Activated T-cell treated with anti-CD3 and anti-CD28 coated beads, Interleukin-2, amount 50 U/mL, for 48 hours (primary cell): ENCODE measurements at places on chromosomes 3 and 15.

- DNase-seq = no peak
These were observed 442.6 kb upstream of the PROK2 start for GRCh38 chr3:72227486-72228070.

DNA sequence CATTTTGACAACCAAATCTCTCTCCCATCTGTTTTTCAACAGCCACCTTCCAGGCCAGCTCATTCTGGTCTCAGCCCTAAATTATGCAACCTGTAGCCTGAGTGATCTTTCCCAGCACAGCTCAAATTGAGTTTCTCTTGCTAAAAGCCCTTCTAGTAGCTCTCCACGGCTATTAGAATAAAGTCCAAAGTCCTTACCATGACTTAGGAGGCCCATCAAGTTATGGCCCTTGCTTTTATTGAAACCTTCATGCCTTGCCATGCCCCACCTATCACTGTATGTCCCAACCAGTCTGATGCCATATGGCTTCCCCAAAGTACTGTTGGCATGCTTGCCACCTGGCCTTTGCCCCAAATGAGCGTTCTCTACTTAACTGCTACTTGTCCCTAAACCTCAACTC, 303.5 kb upstream of the GADL1 start:
- no peak for DNase-seq

- DNase-seq = no peak
These were observed 8.6 kb downstream of the ALS2CL start for GRCh38 chr3:46684891-46685290.

- no peak for DNase-seq
These were observed 27.8 kb downstream of the FAM98B start for GRCh38 chr15:38481761-38482160.

DNA sequence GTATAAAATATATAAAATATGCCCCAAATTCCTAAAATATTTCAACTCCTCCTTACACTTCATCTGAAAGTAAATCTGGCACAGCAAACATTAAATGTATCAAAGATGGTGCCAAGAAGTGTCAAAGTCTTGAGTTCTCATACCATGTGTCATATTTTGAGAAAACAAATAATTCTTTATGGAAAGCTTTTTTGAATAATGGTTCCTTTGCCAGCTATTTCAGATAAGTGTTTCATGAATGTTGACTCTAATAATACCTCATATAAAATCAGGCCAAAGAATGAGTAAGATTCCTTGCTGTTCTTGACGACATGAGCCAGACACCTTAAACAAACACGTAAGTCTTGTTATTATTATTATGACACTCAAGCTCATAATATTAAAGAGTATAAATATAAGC, 30.3 kb upstream of the ZNF385D start:
- DNase-seq = no peak

GRCh38 chr3:174168026-174168425, 691.1 kb upstream of the NAALADL2 start:
- DNase-seq = no peak

DNA sequence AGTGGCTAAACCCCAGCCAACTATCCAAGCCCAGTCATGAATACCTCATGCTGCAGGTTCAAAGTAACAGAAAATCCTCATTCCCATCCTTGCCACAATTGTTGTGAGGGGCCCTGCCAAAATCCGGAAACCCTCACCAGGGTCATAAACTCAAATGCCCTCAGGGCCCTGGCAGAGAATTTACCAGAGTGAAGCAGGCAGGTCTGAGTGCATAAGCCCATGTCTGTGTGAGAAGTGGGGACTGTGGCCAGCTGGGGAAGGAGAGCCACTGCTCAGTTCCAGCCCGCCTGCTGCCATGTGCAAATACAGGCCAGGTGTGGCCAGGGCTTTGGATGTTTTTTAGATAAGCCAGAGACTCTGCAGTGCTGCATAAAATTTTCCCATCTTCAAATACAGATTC, 7.0 kb downstream of the CEP152 start:
- DNase-seq = no peak

DNA sequence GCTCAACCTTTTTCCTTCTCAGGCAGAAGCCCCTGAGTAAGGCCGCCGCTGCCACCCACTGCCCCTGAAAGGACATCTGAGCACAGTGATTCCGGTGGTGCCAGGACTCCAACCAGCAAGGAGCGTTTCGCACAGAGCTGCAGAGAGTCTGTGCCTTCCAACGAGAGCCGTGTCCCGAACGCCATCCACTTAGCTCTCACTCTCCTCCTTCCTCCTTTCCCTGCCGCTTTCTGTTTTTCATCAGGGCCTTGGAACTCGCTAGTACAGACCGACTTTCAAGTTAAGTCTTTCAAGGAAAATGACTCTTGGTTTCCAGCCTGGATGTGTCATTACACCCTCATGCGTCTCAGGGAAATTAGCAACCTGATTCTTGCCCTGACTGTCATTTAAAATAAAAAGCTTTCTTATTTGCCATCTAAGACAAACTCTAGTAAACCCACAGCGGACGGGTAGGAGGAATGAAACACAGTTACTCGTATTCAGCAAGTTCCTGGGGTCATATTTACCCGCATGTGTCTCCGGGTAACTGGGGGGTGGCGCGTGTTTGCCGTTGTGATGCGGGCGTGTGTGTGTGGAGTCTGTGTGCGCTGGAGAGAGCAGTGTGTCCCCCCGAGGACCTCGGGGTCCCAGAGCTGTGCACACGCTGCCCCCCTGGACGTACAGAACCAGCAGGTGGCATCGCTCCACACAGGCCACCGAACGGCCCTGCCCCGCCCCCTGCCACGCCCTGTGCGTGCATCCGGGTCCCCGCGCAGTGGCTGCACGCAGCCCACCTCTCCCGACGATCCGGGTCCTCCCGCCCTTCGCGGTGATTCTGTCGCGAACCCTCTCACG, 30.4 kb upstream of the ALDH1A3 start:
- DNase-seq = peak; percentile 67

- no peak for DNase-seq
These were observed 464.3 kb downstream of the EPHA3 start for GRCh38 chr3:89571707-89572106.

GRCh38 chr15:83108266-83109219, 1.1 kb downstream of the TM6SF1 start:
- peak; percentile 30 for DNase-seq

DNA sequence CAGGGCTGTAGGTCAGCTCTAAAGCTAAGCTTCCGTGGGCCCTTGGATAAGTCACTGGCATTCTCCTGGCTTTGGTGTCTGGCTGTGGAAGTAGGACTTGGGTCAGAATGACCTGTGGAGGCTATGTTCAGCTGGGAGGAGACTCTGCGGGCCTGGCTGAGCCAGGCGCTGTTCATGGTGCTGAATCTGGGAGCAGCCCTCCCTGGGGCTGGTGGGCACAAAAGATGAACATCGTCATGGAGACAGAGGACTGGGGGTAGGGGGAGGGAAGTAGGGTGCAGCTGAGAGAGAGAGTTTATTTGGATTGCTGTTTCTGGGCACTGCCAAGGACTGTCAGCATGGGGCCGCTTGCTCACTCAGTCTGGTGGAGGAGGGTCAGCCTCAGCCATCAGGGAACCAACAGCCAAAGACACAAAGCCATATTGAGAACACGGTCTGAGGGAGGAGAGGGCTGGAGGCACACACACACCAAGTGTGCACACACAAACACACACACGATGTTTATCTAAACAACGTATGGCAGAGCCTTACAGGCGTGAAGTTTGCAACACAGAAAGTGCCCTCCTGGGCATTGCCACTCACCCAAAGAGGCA, 120.7 kb upstream of the LINGO1 start:
- no peak for DNase-seq

- no peak for DNase-seq
These were observed 24.5 kb downstream of the SLC6A20 start for GRCh38 chr3:45771831-45772230.

DNA sequence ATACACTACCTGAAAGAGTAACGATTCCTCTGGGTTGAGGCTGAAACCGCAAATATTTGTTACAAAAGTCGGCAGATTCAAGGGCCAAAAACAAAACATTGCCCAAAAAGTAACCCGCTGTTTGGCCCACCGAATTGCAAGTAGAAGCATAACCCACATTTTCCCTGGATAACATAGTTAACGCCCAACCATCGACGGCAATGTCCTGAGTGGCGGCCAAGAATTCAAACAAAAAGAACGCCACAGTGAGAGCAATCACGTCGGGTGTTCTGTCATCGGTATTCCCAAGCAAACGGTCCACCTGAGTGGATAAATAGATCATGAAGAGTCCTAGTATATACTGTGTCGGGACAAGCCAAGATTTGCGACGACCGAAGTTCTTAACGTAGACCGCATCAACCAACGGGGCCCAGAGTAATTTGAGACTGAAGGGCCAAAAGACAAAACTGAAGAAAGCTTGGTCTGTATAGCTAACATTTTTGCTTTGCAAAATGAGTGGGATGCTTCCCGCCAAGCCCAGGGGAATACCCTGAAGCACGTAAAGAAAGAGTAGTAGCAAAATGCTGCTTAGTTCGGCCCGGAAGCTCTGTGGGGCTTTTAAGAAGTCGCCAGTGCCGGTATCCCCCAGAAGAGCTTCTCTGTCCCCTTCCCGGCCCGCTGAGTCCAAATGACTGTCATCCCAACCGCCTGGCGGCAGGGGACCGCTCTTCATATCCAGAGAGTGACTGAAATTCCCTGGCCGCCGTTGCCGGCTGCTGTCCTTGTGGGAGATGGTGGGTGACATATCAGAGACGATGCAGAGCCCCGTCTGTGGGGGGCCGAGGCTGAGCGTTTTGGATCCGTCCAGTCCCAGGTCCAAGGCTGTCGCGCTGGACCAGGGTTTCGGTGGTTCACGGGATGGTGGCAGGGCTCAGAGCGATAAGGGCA, 750 bp downstream of the SLC33A1 start:
- peak; percentile 60 for DNase-seq

DNA sequence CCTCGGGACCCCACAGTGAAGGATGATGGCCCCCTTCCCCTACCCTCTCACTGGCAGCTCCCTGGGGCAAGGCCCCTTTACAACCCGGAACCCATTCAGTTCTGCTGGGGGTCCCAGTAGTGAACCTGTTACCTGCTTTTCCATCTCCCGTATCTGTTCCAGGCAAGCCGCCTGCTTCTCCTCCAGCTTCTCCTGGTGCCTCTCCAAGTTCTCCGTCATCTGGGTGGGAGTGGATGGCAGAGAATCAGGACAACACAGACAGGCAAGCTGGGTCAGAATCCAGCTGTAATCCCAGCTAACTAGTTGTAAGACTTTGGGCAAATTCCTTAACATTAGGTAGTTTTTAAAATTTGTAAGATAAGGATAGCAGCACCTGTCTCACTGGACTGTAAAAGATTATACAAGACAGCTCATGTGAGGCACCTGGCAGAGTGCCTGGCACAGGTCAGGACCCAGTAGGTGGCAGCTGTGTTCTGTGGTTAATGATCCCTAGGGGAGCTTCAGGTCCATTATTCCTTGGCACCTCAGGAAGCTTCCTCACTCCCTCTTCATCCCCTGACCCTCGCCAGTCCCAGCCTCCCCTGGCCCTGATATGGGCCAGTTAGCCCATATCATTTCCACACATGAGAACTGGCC, 6.4 kb upstream of the ANKRD63 start:
- DNase-seq = no peak

- DNase-seq = no peak
These were observed 6.1 kb upstream of the DGKG start for GRCh38 chr3:186368176-186368575.

DNA sequence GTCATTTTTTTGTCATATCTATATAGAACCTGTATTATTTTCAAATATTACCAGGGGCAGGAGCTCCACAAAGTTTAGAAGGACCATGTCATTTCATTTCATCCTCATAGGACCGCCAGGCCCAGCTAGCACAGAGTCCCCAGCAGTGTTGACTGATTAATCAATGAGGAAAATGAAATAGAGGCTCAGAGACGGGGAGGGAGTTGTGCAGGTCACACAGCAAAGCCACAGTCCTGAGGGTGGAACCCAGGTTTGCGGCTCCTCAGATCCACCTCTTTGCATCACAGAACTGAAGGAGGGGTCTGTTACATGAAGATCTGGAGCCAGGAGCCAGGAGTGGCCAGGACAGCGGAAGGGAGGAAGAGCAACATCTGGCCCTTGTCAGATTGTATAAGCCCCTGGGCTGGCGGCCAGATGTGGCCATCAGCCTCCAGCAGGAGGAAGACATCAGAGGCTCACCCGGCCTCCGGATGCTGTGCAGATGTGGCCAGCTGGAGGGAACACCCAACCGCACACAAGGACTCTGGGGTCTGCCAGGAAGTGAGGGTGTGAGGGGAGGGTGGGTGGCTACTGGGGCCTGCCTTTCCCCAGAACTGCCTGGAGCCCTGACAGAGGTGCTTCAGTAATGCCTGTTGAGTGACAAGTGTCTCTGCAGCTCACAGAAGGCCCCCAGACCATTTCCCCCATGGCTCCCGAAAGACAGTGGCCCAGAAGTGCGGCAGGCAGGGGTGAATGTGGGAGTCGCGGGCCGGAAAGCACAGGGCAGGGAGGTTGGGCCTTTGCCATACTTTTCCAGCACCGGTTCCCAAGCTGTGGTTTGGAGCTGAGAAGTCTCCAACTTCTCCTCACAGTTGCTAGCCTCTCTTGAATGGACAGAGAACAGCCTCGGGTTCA, 21.3 kb downstream of the EFCC1 start:
- DNase-seq = no peak

- no peak for DNase-seq
These were observed 11.7 kb upstream of the NOX5 start for GRCh38 chr15:69002783-69003182.

DNA sequence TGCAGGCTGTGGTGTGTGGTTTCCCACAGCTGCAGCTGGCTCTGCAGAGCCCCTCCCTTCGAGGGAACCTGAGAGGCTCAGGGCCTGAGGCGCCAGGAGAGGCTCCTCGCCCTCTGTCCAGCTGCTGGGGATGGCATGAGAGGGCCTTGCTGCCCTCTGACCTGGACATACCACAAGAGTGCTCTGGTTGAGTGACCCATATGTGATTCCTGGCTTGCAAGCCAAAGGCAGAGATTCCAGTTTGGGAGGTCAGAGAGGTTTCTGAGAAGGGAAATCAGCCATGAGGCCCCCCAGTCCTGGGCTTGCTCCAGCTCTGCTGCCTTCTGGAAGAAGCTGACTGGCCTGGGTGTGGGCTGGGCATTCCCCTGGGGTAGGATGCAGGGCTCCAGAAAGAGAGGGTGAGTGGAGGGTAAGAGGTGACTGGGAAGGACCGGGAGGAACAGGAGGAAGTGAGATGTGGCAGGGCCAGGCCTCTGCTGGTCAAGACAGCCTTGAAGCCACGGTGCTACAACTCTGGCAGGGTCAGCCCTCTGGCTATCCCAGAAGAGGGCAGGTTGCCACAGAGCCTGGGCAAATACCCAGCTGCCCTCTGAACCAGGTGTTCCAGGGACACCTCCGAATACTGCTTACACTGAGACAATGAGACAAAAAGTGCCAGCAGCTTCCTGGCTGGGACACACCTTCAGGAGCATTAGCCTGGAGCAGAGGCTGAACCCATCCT, 16.0 kb upstream of the SRP14 start:
- DNase-seq = peak; percentile 53

GRCh38 chr3:46998852-46999515, 19.5 kb downstream of the NBEAL2 start:
- no peak for DNase-seq

DNA sequence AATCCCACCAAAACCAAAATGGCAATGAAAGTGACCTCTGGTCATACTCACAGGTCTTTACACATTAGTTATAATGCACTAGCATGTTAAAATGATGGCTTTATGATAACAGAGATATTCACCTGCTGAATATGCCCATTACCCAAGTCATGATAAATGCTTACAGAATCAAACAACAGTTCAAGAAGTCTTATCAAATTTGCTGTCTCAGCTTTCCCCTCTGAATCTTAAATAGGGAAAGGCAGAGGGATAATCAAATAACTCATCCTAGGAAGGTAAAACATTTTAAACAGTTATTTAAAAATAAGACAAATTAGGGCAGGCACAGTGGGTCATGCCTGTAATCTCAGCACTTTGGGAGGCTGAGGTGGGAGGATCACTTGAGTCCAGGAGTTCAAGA, 52.8 kb upstream of the CRBN start:
- no peak for DNase-seq

GRCh38 chr15:57069423-57069822, 151.0 kb downstream of the TCF12 start:
- DNase-seq = no peak
